ENCODE measurements at places on chromosomes 5 and 9.

GRCh38 chr5:113176196-113176595, 199.6 kb downstream of the DCP2 start:
- no peak for DNase-seq

DNA sequence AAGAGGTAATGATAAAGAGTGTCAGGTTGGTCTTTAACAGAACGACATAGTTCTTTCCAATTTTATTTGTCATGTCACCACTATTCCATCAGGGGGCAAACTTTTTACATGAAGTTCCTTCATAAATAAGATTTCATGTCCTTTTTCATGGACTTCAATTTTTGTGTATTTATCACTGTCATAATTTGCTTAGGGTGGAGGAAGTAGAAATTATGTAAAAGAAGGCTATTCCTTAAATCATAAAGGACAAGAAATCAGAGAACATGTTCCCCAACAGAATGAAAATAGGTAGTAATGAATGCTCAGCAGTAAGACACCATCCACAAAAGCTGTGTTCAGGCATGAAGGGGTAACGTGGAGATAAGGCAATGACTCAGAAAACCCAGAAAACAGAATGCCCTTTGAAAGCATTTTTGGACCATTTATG, 72.7 kb downstream of the ZFAND5 start:
- DNase-seq: no peak

DNA sequence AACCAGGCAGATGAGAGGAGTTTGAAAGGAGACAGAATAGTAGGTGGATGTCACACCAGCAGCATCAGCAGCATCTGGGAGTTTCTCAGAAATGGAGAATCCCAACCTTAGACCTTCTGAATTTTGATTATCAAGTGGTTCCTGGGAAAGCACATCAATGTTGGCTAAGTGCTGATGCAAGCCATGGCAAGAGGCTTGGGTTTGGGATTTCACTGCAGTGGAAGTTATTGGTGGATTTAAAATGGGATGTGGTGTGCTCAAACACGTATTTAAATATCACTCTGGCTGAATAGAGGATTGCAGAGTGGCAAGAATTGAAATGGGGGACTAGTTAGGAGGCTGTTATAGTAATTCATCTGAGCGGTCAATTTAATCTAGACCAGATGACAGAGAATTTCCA, 387.8 kb upstream of the WWC1 start:
- no peak for DNase-seq

GRCh38 chr5:172715931-172716682, 54.9 kb downstream of the DUSP1 start:
- no peak for DNase-seq

- no peak for DNase-seq
Observed at GRCh38 chr5:180193749-180194375, 15.1 kb downstream of the RASGEF1C start.
